WTC11 (cell line): ENCODE measurements at places on chromosomes 4 and X. TPM values are rescaled to one million over a fixed set of nuclear protein-coding genes. Genes with fewer than 3 reads are reported as not detected.

- no peak for DNase-seq
These were observed 135.4 kb upstream of the OTUD4 start for GRCh38 chr4:145315811-145316225.

DNA sequence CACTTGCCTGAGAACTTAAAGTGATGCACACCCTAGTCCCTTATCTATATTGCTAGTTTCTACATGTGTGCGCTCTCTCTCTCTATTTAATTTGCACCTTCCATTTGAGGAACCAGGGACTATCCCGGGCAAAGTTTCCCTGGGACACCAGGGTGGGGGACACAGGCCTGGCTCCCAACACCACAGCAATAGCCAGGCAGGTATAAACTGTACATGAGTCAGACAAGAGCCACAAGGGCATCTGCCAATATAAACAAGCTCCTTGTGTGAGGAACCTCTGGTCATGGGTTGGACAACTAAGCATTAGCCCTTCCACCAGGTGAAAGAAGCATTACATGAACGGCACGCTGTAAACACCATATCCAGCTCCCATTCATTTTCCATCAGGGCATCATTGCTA, 455.5 kb downstream of the STIM2 start:
- no peak for DNase-seq

CENPVL3 gene
- total RNA-seq, result 3.3 to 4.9 TPM (median 4.4 TPM) in 3 replicates

GRCh38 chr4:88119943-88120342, 38.5 kb downstream of the ABCG2 start:
- no peak for DNase-seq

DNA sequence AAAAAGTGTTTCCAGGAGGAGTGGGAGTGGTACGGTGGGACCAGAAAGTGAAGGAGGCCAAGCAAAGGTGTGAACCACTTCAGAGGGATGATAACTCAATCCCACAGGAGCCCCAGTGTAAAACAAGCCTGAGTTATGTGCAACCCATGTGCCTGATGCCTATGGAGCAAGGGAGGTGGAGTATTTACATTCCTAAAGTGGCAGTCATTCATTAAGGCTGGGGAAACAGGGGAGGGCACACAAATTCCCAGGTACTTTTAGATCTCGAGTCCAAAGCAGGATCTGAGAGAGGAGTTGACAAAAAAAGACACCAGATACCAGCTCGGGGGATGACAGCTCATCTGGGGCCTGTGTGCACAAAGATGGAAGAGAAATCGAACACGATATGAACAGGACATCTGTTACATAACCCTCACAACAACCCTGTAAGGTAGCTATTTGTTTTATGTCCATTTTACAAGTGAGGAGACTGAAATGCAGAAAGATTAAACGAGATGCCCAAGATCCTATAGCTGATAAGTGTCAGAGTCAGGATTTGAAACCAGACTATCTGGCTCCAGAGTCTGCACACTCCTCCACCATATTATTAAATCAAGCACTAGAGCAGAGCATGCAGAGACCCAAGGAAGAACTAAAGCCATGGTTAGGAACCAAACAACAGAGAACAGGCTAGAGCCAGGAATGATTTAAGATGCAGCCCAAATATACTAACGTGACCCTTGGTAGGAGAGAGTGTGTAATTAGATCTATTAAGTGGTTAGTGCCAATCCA, 91.9 kb upstream of the MAPK10 start:
- no peak for DNase-seq

DNA sequence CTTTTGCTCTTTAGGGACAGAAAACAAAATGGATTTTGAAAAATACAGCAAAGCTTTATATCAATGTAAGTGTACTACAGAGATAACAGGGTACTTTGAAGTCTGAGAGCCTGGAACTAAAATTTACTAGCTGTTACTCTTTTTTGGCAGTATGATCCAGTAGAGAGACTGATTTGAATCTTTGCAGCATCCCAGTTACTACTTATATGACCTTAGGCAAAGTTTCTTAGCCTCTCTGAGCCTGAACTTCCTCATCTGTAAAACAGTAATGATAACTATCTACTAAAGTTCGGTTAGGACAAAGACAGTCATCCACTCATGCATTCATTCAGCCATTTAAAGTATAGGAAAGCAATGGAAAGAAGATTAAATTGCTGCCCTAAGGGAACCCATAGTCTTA, 10.1 kb downstream of the BRWD3 start:
- DNase-seq, result no peak

GRCh38 chr4:159455675-159456237, 352.9 kb downstream of the RAPGEF2 start:
- peak; percentile 16 for DNase-seq

GRCh38 chrX:110531873-110532580, 173.4 kb downstream of the RTL9 start:
- DNase-seq, result no peak

- DNase-seq, result no peak
These were observed 675 bp downstream of the PRIMPOL start for GRCh38 chr4:184649971-184650855.

DNA sequence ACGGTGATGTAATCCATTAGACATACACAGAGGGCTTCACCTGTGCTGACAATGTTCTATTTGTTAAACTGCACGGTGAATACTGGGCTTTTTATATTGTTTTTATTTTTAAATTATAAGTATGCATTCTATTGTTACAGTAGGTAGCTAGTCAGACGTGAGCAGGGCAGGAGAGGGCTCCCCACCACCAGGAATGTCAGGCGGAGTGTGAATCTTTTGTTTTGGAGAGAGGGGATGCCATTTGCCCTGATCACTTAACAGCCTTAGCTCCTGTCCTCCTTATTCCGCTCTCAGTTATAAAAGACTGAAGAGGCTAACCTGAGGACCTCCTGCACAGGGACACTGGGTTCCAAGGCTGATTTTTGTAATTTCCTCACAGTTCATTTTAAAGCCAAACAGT, 151.6 kb upstream of the TAPT1 start:
- DNase-seq, result peak; percentile 34

MAGEA11 gene
- not detected in 3 replicates for total RNA-seq
